HL-60 (cell line): ENCODE measurements at places on chromosomes 16 and 17.
A peak's percentile ranks its signal among the peaks of the same experiment; 100 is the strongest.

DNA sequence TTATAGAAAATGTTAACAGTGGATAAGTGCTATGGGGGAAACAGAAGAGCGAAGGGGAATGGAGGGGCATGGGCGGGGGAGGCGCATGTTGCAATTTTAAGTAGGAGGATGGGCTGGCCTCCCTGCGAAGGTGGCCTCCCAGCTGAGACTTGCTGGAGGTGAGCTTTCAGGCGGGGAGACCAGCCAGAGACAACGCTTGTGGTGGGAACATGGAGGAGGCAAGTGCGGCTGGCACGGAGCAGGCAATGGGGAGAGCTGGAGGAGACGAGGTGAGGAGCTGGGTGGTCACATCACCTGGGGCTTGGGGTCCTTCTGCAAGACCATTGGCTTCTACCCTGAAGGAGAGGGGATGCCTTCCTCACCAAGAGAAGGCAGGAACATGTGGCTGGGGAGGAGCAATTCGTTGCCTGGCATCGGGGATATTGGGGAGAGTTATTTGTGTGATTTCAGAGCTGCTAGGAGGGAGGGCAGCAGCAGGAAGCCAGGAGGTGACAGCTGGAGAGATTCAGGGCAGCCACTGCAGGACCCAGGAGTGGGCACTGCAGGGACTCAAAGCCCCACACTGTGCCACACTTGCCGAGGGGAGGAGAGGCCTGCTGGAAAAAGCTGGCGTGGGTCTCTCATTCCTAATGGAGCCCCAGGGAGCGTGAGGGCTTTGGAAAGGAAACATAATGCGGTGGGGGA lies 34.4 kb downstream of the PMFBP1 start:
- no peak for DNase-seq

- no peak for DNase-seq
These were observed 478.3 kb upstream of the CDH5 start for GRCh38 chr16:65888201-65888600.

GRCh38 chr16:53282975-53283946 lies 151.0 kb upstream of the RBL2 start:
- peak; percentile 22 for DNase-seq

- DNase-seq, result no peak
These were observed 11.7 kb downstream of the MYH10 start for GRCh38 chr17:8618825-8619224.

DNA sequence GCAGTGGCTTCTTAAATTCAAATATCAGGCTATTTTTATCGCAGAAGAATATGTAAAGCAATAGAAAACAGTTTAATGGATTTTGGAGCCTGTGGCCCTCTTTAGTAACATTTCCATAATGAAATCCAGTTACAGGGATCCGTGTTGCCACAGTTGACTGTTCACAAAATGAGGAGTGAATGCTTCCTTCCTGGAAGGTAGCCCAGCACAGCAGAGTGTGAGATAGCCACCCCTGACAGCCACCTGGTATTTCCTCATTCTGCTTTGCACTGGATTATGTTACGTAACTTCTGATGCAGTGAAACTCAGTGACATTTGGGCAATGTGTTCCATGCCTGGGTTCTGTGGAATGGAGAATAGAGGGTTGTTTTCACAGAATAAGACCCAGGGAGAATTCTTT lies 517.2 kb downstream of the RBFOX1 start:
- no peak for DNase-seq

GRCh38 chr17:42240201-42240600 lies 36.0 kb downstream of the STAT5B start:
- no peak for DNase-seq

GRCh38 chr17:55825213-55825612 lies 74.4 kb downstream of the PCTP start:
- DNase-seq, result no peak

DNA sequence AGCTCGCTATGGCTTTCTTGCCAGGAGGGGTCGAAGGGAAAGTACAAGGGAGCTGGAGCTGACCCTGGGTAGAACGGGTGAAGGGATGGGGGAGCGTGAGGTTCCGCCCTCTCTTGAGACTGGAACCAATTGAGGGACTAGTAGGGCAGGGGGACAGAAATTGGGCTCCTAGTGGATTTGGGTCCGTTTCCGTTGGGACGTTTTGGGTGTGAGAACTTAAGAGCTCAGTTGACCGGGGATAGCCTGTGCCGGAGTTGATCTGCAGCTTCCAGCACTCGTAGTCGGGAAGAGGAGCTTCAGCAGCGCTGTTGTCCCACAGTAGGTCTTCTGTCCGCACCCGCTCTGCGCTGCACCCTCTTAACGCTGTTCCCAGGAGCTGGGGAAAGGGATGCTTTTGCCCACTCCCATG lies 481 bp downstream of the CNTROB start:
- peak; percentile 7 for DNase-seq
